ENCODE measurements at places on chromosomes 1 and 21.
A peak's percentile ranks its signal among the peaks of the same experiment; 100 is the strongest.

DNA sequence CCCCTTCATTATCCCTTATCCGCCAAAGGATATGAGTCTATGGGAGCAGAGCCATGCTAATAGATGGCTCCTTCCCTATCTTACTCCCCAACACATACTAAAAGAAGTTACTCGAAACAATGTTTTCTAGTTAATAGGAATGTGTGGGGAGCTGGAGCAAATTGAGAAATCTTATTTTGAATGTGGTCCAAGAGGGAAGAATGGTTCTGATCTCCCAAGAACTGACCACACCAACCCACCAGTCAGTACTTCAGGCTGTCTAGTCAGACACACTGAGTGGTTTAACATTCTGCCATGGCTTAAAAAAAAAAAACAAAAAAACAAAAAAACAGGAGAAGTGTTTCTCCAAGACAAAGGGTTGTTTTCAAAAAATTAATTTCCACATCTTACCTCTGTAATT, 31.5 kb upstream of the DNASE2B start:
- DNase-seq, result no peak

DNA sequence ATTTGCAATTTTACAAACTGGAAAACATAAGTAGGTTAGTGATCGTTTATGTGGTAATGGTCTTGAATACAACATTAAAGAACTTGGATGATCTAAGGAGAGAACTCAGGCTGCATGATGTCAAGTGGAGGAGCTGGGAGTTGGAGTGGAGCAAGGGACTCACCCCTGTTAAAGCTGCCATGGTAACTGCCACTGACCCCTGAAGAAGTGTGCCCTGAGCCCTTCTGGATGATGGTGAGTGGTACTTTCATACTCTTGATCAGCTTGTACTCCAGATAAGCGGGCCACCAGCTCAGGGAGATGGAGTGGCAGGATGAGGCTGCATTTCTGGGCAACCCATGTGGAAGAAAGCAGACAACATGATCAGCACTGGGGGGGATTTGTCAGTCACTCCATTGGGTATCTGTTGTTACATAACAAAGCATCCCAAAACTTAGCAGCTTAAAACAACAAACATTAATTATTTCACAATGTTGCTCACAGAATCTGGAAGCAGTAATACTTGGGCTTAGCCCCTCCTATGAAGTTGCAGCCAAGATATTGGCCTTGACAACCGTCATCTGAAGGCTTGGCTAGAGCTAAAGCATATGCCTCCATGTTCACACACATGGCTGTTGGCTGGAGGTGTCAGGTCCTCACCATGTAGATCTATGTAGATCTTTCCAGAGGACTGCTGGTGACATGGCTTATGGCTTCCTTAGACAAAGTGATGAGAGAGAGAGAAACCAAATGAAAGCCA, 213.8 kb downstream of the DUSP10 start:
- DNase-seq, result no peak

DNA sequence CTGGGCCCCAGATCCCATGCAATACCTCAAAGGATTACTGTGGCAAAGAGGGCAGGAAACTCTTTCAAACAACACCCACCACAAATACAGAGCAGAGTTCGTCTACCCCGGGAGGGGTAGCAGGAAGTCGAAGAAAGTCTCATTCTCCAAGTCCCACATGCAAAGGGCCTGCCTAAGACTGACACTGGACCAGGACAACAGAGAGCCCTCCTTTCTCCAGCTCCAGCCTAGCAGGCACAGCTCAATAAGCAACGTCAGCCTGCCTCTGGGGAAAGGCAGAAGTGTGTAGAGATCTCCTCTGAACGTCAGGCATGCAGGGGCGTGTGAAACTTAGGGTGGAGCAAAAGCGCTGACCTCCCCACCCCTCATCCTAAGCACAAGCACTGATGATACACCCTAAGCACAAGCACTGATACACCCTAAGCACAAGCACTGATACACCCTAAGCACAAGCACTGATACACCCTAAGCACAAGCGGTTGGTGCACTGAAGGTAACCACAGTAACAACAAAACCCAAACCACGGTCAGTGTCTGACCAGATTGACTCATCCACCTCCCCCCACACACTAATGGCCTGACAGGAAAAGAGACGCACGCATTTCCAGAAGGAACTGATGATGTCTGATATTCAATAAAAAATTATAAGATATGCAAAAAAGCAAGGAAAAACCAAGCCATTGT, 1.3 kb downstream of the KRTAP12-3 start:
- no peak for DNase-seq

- no peak for DNase-seq
These were observed 116.9 kb upstream of the CD34 start for GRCh38 chr1:208027861-208028260.

GRCh38 chr1:94790246-94790645, 29.9 kb upstream of the SLC44A3 start:
- no peak for DNase-seq

- DNase-seq, result no peak
These were observed 33.6 kb downstream of the RGS21 start for GRCh38 chr1:192350356-192350755.

DNA sequence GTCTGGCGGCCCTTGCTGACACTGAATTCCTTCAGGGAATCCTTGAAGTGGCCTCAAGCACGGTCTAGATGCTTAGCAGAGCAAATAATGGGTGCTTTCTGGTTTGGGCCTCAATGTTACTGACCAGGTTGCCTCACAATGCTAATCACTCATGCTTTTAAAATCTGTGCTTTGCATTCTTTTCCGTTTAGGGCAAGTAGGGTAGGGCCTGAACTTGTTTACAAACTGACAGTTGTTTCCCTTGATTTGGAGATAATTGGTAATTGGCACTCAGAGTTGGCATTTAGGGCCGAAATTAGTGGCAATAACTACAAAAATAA, 1.4 kb downstream of the VPS13D start:
- DNase-seq, result no peak

GRCh38 chr1:42003433-42003832, 84.7 kb upstream of the HIVEP3 start:
- DNase-seq, result no peak

- no peak for DNase-seq
These were observed 31.1 kb downstream of the AK4 start for GRCh38 chr1:65179148-65179547.

DNA sequence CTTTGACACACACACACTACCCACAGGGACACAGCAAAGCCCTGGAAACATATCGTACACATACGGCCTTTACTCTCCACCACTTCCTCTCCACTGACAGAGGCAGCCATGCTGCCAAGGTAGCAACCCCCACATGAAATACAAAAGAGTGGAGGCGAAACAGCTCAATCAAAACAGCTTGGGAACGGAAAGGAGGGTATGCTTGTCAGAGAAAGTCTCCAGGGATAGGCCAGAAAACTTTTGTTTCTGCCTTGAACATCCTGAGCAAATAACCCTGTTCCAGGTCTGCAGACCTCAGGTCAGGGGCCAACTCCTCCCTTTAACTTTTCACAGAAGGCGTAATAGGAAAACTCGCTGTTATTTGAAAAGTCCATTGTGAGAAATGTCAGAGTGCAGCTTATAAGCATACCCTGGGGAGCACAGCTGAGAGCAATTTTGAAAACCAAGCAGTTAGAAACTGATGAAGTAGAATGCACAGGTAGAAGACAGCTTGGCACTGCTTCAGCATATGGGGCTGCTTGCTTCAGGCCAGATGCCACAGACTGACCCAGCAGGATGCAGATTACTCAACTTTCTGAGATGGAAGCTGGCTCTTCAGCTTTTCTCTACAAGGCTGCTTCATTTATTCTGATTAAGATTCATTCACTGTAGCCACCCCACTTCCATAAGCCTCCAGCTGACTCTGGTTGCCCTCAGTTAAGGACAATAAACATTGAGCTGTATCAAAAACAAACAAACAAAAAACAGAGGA, 18.0 kb downstream of the KIAA0319L start:
- no peak for DNase-seq

GRCh38 chr1:96538111-96538641, 183.4 kb upstream of the PTBP2 start:
- no peak for DNase-seq

- DNase-seq, result no peak
These were observed 57.9 kb downstream of the FMN2 start for GRCh38 chr1:240149484-240150094.

- peak; percentile 69 for DNase-seq
These were observed 19.7 kb downstream of the CDK18 start for GRCh38 chr1:205523891-205524793.

- no peak for DNase-seq
These were observed 14.1 kb downstream of the WDR47 start for GRCh38 chr1:109027841-109028240.

DNA sequence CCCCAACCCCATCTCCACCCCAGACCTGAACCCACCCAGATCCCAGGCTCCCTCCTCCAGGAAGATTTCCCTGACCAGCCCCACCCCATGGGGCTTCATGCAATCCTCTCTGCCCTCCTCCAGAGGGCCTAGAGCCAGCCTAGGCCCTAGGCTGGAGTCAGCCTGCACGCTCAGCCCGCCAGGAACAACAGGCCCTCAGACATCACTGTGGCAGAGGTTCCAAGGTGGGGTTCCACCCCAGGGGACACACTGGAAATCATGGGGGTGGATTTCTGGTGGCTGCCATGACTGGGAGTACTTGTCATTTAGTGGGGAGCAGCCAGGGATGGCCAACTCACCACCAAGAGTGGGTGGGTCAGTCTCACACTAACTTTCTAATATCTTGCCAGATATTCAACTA, 122.0 kb downstream of the GLIS1 start:
- DNase-seq, result no peak

DNA sequence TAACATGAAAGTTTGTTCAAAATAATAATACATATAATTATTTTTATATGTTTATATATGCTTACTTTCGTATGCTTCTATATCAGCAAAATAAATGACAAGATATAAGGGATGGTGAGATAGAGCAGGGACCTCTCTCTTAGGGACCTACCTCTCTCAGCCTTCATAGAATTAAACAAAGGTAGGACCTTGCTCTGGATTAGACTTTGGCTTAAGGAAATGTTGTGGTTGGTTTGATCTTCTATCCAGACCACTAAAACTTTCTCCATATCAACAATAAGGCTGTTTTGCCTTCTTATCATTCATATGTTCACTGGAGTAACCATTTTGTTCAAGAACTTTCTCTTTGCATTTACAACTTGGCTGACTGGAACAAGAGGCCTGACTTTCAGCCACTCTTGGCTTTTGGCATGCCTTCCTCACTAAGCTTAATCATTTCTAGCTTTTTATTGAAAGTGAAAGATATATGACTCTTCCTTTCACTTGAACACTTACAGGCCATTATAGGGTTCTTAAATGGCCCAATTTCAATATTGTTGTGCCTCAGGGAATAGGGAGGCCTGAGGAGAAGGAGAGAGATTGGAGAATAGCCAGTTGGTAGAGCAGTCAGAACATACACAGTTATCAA, 14.4 kb downstream of the FRRS1 start:
- DNase-seq, result no peak

- DNase-seq, result no peak
These were observed at the start of gene PYHIN1 for GRCh38 chr1:158931055-158931737. TSS of gene PYHIN1 (plus strand) at chr1:158931552. CDS start at chr1:158936911, 5,359 bp downstream.

- no peak for DNase-seq
These were observed 25.5 kb upstream of the PRSS38 start for GRCh38 chr1:227790034-227790400.

GRCh38 chr1:11100149-11100493, 452 bp upstream of the EXOSC10 start:
- no peak for DNase-seq

- no peak for DNase-seq
These were observed 31.0 kb upstream of the SDHB start for GRCh38 chr1:17084787-17085186.

DNA sequence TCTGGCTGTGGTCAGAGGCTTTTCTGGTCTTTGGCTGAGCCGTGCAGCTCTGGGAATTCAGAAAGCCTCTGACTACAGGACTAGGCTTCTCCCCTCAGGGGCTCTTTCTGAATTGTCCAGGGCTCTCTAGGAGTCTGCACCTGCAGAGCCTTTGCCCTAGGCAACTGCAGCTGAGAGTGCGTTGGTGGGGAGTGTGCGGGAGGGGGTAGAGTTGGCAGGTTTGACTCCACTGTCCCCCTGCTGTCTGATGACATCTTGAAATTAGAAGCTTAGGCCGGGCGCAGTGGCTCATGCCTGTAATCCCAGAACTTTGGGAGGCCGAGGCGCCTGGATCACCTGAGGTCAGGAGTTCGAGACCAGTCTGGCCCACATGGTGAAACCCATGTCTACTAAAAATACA, 32.9 kb downstream of the KIAA1614 start:
- no peak for DNase-seq

DNA sequence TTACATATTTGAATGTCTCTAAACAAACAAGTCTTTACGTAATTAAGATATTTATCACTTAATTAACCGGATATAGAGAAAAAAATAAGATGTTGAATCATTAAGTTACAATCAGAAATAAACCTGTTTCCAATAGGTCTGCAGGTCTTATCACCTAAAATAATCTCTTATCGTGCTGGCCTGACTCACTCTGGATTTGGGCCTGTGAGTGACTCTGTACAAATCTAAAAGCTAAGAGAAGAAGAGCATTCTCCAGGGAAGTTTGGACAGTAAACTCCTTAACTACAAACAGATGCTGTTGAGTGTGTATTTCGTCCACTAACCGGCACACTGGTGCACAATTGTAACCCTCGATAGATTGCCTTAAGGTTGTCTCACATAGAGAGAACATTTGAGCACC, 25.3 kb downstream of the CEP104 start:
- DNase-seq, result no peak

- DNase-seq, result no peak
These were observed 29.0 kb downstream of the SPATA6 start for GRCh38 chr1:48442864-48443619.

- DNase-seq, result no peak
These were observed 4.6 kb downstream of the AGTRAP start for GRCh38 chr1:11740258-11741192.

DNA sequence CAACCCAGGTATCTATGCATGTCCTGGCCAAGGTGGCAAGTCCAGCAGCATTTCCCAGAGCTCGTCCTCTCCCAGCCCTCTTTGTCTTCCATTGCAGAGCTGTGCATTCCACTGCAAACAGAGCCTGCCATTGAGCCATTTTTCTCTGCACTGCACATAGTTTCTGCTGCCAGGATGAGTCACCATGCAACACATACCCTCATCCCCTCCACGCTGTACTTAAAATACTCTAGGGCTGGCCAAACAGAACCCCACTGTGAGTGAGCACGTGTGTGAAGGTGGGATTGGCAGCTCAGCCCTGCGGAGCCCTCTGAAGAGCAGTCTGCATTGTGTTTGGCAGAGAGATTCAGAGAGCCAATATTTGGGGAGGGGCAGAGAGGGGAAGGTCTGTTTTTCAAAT, 3.9 kb upstream of the ATP1B1 start:
- no peak for DNase-seq

GRCh38 chr21:46350981-46351380, 27.0 kb downstream of the PCNT start:
- DNase-seq, result no peak

GRCh38 chr1:224510880-224511645, 76.5 kb upstream of the WDR26 start:
- no peak for DNase-seq

Measured in stimulated activated CD4-positive, alpha-beta T cell treated with anti-CD3 and anti-CD28 coated beads, Interleukin-1b, Interleukin-23, amount 100 ng/mL, for 4 hours (primary cell).